ENCODE measurements at places on chromosomes 1 and 21.

GRCh38 chr1:27307874-27308598 is 13.9 kb upstream of the TMEM222 start:
- DNase-seq: no peak

GRCh38 chr1:4830707-4831106 is 176.3 kb downstream of the AJAP1 start:
- DNase-seq: no peak

GRCh38 chr1:67969446-67969845 is 81.0 kb downstream of the DIRAS3 start:
- DNase-seq: no peak

GRCh38 chr1:66980745-66981367 is 56.1 kb downstream of the MIER1 start:
- DNase-seq: peak; percentile 34

DNA sequence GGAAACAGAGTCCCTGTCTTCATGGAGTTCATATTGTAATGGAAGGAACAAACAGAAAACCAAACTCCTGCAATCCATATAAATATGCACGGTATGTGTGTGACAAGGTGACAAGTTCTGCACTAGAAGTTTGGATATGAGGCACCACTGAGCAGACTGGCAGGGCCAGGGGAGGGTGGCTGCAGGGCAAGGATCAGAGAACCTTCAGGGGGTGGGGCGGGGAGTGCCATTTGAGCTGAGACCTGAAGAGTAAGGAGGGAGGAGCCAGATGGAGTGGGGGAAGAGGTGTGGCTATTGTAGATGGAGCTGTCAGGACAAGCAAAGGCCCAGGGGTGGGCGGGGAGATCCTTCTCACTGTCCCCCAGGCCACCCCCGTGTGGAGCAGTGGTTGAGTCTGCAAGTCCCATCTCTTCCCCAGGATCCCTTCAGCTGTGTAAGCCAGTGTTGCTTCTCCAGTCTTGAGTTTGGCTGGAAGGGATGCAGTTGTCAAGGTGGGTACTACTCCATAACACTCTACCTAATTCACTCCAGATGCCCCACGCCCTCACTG is 76.4 kb downstream of the ATP5PO start:
- DNase-seq: no peak

- DNase-seq: peak; percentile 52
Measured at GRCh38 chr1:170967042-170967910, 31.9 kb downstream of the MROH9 start.

DNA sequence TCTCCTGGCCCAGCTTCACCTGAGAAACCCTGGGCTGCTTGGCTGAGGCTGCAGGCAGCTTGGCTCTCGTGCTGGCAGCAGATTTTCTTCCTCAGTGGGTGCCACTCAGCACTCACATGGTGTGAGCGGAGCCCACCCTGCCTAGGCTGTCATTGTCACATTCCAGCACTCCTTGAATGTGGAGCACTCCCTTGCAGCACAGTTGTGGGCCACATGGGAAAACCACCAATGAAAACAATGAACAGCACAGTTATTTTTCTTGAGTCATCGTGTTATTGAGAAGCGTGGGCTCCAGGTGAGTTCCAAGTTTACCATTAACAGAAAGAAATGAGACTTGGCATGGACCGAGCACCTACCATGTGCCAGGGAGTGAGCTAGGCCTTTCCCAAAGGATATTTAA is 27.2 kb upstream of the TRIM67 start:
- no peak for DNase-seq

DNA sequence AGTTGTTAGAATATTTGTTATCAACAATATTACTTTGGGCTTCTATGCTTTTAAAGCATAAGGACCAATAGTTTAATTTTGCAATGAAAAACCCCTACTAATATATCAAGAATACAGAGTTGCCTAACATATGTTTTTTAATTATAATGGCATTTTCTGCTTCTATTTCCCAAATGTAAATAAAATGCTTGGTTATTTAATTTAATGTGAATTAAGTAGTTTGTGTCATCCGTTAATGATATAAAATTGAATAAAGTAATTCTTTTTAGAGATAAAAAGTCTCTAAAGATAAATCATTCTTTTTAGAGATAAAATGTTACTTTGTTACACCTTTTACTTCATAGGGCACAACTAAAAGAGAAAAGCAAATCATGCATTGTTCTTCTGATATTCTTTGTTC is 583.7 kb upstream of the ADGRL2 start:
- DNase-seq: no peak

DNA sequence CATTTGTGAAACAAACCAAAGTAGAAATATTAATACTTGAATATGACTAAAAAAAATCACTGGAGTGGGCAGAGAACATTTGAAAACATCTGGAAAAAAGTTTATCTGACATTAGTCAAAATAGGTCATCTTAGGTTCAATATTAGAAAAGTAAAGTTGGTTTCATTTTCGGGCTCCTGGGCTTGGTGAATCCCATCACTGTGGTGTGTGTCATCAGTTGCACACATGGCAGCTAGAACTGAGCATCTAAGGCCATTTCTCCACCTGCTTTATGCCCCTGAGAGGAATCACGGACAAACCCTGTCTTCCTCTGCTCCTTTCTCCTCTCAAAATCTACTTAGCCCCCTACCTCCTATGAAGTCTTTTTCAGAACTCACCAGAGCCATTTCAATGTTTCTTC is 5.4 kb downstream of the HSD11B1 start:
- no peak for DNase-seq

GRCh38 chr1:41608211-41608610 is 123.7 kb upstream of the EDN2 start:
- DNase-seq: no peak

DNA sequence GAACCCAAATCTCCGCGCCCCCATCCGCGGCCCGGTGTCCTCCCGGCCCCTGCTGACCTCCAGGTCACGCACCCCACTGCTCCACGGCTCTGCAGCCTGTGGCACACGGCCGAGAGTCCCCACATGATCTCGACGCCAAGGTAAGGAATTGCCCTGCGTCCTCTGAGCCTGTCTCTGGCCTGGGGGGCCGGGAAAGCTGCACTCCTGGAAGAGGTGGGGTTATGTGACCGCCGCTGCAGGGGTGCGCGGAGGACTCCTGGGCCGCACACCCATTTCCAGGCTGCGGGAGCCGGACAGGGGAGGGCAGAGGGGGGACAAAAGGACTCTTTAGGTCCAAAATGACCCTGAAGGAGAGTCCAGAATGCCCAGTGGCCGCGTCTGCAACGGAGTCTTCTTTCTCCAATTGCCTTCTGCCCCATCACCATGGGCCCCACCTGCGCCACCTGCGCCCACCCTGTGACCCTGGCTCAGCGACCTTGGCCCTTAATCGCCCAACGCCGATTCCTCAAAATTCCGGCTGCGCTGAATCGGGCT is 997 bp upstream of the SIM2 start:
- DNase-seq: no peak

DNA sequence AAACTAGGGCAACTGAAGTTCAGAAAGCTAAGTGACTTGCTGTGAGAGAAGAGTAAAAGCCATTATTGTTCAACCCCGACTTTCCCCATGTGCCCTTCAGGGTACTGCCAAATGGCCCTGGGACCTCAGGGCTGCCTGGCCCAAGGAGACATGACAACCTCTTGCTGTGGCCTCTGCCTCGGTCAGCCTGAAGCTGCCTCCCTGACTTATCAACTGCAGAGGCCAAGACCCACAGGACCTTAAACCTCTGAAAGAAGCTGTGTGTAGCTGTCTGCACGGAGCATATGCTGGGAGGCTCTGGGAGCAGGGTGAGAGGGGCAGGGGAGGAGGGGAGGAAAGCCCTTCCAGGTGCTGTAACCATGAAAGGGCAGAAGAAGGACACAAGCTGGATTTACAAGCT is 35.9 kb downstream of the HMGB4 start:
- DNase-seq: no peak

GRCh38 chr1:2476061-2476999 is at the start of gene PLCH2:
Gene PLCH2 (plus strand): TSS chr1:2476289. CDS start chr1:2476589, 300 bp downstream.
- DNase-seq: no peak

GRCh38 chr1:158035976-158036583 is 42.6 kb downstream of the KIRREL1 start:
- peak; percentile 66 for DNase-seq

- no peak for DNase-seq
Measured at GRCh38 chr1:145922266-145922665, 3.7 kb upstream of the PEX11B start.

DNA sequence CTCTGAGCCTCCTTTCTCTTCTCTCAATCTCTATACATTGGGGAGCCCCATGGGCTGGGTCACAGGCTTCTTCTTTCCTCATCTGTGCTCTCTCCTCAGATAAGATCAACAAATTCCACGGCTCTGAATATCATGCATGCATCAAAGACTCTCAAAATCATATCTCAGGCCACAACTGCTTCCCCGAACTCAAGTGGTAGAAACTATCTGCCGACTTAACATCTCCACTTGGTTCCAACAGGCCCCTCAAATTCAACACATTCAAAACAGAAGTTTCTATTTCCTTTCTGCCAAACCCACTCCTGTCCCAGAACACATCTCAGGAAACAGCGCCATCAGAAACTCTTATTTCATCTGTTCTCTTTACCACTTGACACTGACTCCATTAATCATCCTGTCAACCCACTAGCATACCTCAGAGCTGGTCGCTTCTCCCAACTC is 16.7 kb downstream of the DDX59 start:
- no peak for DNase-seq

- no peak for DNase-seq
Measured at GRCh38 chr1:229073251-229073650, 197.7 kb upstream of the RAB4A start.

DNA sequence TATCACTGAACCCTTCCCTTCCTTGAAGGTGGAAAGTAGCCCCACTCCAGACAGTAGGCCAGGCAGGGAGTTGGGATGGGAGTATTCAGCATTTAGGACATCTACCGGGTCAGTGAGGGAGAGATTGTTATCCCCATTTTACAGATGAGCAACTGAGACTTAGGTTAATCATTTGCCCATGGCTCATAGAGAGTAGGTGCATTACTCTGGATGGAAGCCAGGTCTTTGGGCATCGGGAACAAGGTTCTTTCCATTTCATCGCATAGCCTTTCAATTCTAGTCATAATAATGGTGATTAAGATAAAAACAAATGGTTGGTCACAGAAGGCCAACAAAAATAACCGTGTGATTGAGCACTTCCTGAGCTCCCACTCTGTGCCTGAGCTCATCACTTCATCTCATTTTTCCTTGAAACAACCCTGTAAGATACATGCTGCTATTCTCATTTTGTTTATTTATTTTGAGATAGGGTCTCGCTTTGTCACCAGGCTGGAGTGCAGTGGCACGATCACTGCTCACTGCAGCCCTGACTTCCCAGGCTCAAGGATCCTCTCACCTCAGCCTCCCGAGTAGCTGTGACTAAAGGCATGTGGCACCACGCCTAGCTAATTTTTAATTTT is 64.8 kb downstream of the NAV1 start:
- peak; percentile 85 for DNase-seq

DNA sequence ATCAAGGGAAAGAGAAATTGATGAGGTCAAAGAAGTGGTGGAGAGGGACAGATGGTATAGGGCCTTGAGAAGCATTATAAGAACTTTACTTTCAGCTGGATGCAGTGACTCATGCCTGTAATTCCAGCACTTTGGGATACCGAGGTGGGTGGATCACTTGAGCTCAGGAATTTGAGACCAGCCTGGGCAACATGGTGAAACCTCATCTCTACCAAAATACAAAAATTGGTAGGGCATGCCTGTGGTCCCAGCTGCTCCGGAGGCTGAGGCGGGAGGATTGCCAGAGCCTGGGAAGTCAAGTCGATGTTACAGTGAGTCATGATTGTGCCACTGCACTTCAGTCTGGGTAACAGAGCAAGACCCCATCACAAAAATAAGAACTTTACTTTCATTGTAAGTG is 5.7 kb downstream of the TMEM50A start:
- peak; percentile 48 for DNase-seq

DNA sequence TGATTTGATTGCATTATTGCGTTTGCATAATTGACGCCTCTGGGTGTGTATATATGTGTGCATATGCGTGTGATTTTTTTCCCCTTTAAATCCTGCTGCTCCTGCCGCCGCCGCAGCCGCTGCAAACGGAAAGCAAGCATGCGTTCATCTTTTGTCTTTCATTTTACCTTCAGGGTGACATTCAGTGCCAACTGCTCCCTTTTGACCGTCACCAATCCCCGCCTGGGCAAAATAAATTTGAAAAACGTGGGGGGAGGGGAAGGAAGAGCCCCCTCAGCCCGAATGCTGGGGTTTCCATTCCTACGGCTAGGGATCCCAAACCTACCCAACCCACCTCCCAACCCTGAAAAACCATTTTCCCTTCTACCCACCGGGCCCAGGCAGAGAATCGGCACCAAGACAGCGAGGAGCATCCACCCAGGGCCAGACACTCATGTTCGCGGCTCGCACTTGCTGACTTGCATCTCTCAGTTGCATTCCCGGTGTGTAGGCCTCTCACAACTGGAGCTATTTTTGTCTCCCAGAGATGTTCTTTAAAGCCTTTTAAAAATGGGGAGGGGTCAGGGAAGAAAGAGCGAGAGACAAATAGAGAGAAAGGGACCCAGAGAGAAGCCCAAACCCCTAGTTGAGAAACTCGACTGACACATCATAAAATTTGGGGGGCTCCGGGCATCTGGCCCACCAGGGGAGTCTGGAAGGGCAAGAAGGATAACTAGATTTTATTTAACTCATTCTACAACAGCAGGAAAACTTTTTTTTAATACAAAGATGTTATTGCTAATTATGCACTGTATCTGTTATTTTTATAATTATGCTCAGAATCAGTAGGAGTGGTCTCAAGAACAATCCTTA is 367.1 kb upstream of the ESRRG start:
- DNase-seq: no peak

DNA sequence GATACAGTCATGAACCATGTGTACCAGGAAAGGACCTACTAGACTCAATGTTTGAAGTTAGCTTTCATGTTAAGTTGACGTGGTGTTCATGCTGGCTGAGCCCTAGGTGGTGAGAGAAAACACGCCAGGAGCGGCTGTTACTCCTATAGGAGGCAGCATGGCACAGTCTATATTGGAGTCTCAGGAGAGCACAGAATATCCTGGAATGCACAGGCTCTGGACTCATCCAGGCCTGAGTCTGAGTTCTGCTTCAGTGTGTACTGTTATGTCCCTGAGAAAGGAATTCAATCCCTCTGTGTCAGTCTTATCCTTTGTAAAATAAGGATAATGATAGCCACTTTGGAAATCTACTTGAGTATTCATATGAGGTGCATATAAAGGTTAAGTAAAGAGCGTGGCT is 41.2 kb downstream of the DPT start:
- DNase-seq: no peak

- no peak for DNase-seq
Measured at GRCh38 chr1:229759037-229759435, 133.0 kb downstream of the URB2 start.

GRCh38 chr1:96481409-96481808 is 240.2 kb upstream of the PTBP2 start:
- DNase-seq: no peak

GRCh38 chr1:157189096-157189495 is 50.9 kb upstream of the ETV3 start:
- DNase-seq: no peak

- DNase-seq: no peak
Measured at GRCh38 chr1:236163463-236164153, 21.3 kb downstream of the GPR137B start.

GRCh38 chr1:53890522-53890941 is 935 bp upstream of the YIPF1 start:
- no peak for DNase-seq
